H9 (cell line): ENCODE measurements at places on chromosomes 6 and 20. TPM values are rescaled to one million over a fixed set of nuclear protein-coding genes. Genes with fewer than 3 reads are reported as not detected.
A peak's percentile ranks its signal among the peaks of the same experiment; 100 is the strongest.

GRCh38 chr6:32177183-32177787 lies 920 bp upstream of the RNF5 start:
- peak overlapping the region; percentile 86 for H3K4me3 ChIP-seq
- peaks cover 22% of the 10 kb centered on the region for H3K36me3 ChIP-seq
- peaks cover 7% of the 10 kb centered on the region for H3K4me1 ChIP-seq
- H3K27ac ChIP-seq = peak overlapping the region; percentile 68
- peak; percentile 69 for DNase-seq

DNA sequence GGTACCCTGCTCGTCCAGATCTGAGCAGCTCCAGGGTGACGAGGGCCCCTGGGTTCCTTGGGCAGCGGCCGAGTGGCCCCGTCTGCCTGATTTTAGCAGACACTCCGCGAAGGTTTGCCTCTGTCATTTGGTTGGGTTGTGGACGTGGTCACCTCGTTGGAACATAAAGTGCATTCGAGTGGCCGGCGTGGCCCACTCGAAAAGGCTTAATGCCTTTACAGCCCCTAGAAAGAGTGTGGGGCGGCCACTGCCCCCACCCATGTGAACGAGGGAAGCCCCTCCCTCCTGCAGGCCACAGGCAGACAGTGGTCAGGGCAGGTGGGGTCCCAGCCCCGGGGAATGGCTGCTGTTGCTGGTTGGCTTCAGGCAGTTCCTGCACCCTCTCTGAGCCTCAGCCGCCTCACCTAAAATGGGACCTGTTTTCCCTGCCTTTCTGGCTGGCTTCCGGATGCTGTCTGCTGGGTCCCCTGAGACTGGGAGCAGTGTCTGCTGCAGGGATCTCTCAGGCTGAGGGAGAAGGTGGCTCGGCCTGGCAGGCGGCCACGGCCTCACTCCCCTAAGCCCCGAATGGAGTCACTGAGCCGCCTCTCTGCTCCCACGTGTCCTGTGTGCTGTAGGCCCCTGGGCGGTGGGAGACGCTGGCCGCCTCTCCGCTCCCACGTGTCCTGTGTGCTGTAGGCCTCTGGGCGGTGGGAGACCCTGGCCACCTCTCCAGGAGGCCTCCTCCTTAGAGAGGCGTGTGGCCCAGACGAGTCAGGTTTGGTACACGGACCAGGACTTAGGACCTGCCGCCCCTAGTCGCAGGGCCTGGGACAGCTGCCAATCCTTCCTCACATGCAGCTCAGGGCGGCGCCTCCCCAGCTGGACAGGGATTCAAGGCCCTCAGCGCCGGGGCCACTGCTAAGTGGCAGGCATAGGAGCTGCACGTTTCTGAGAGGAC lies 233.0 kb downstream of the ERMARD start:
- no peak for DNase-seq
- no peaks in the 10 kb centered on the region for H3K36me3 ChIP-seq
- H3K4me3 ChIP-seq = no peak overlapping the region
- no peaks in the 10 kb centered on the region for H3K27me3 ChIP-seq
- no peaks in the 10 kb centered on the region for H3K4me1 ChIP-seq

- no peak overlapping the region for H3K4me3 ChIP-seq
- H3K27me3 ChIP-seq = no peaks in the 10 kb centered on the region; the same call in 1 of the 2 replicates
Measured at GRCh38 chr6:35713006-35713767, 23.6 kb upstream of the ARMC12 start.

Gene HMGCLL1
- total RNA-seq = 0.20 and 0.24 TPM in 2 replicates

Gene ANKRD66
- not detected in 2 replicates for total RNA-seq

DNA sequence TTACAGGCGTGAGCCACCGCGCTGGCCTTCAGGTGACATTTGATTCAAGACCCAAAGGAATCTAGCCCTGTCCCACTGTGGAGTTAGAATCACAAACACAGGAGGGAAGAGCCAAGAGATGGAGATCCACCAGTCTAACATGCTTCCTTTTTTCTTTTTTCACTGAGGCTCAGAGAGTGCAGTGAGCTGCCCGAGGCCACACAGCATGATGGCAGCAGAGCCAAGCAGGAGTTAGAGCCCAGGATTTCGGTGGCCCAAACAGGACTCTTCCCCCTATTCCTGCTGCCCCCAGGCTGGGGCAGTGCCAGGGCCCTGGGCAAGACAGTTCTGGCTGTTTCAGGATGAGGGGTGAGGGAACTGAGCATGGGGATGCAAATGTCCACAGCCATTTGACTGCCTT lies 8.1 kb upstream of the SPDEF start:
- H3K4me1 ChIP-seq = no peaks in the 10 kb centered on the region; the same call in 1 of the 2 replicates
- no peaks in the 10 kb centered on the region for H3K36me3 ChIP-seq
- no peaks in the 10 kb centered on the region for H3K27me3 ChIP-seq

DNA sequence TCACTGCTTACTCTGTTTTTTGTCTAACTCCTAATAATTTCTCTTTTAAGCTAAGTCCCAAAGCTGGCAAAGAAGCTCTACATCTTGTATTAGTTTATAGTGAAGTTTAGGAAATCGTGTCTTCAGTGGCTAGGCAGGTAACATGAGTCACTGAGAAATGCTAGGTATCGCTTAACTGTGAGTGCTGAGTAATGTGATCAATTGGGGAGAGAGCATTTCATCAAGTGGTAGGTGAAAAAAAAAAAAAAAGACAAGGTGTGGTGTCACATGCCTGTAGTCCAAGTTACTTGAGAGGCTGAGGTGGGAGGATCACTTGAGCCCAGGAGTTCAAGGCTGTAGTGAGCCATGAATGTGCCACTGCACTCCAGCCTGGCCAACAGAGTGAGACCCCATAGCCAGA lies 125.3 kb downstream of the FAM83B start:
- H3K4me1 ChIP-seq = no peaks in the 10 kb centered on the region
- H3K4me3 ChIP-seq = no peak overlapping the region
- H3K27me3 ChIP-seq = no peaks in the 10 kb centered on the region
- no peak for DNase-seq

Gene FKBP1C
- 0.52 and 1.2 TPM in 2 replicates for total RNA-seq

DNA sequence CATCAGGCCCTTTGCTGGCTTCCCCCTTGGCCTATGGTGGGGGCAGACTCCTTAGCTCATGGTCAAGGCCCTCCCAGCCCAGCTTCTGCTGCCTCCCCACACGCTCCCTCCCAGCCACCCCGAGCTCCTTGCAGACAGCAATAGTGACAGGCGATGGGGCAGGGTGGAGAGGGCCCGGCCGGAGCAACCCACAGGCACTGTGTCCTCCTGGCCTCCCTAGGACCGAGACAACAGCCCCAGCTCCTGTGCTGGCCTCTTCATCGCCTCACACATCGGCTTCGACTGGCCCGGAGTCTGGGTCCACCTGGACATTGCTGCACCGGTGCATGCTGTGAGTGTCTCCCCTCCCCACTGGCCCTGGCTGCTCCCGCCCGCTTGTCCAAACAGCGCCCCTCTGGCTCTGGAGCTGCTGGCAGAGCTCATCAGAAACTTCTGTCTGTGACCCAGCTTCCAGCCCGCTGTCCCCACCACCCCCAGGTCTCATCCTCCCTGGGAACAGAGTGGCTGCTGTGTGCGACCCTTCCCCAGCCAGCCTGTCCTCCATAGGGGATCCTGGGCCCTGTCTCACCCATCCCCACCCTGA lies 21.8 kb downstream of the NPEPL1 start:
- H3K36me3 ChIP-seq = no peaks in the 10 kb centered on the region
- H3K4me1 ChIP-seq = no peaks in the 10 kb centered on the region
- no peak overlapping the region for H3K4me3 ChIP-seq
- no peaks in the 10 kb centered on the region for H3K27me3 ChIP-seq
- DNase-seq = peak; percentile 21

Gene NRN1
- not detected in 2 replicates for total RNA-seq

Gene MCHR2
- not detected in 2 replicates for total RNA-seq

GRCh38 chr6:99611148-99611547 lies 4.5 kb downstream of the PRDM13 start:
- no peak overlapping the region for H3K4me3 ChIP-seq
- no peak for DNase-seq
- H3K27ac ChIP-seq = no peak overlapping the region
- peaks cover 81% of the 10 kb centered on the region for H3K27me3 ChIP-seq
- H3K4me1 ChIP-seq = no peaks in the 10 kb centered on the region

Gene DPPA5
- 1.2 TPM in 2 replicates for total RNA-seq

GRCh38 chr6:7268816-7269555 lies 44.0 kb downstream of the SSR1 start:
- H3K36me3 ChIP-seq = no peaks in the 10 kb centered on the region
- no peak for DNase-seq
- no peaks in the 10 kb centered on the region for H3K4me1 ChIP-seq
- no peak overlapping the region for H3K27ac ChIP-seq

Gene PLTP
- 61.4 and 62.5 TPM in 2 replicates for total RNA-seq

- DNase-seq = no peak
- H3K36me3 ChIP-seq = no peaks in the 10 kb centered on the region
- H3K27me3 ChIP-seq = no peaks in the 10 kb centered on the region
- no peak overlapping the region for H3K4me3 ChIP-seq
- no peak overlapping the region for H3K27ac ChIP-seq
- 0 out of 2 replicates have a peak, but pooled peaks cover 2% of the 10 kb centered on the region for H3K4me1 ChIP-seq
Measured at GRCh38 chr6:24537771-24538385, 43.1 kb downstream of the ALDH5A1 start.
